ENCODE measurements at places on chromosomes 1 and 21.

DNA sequence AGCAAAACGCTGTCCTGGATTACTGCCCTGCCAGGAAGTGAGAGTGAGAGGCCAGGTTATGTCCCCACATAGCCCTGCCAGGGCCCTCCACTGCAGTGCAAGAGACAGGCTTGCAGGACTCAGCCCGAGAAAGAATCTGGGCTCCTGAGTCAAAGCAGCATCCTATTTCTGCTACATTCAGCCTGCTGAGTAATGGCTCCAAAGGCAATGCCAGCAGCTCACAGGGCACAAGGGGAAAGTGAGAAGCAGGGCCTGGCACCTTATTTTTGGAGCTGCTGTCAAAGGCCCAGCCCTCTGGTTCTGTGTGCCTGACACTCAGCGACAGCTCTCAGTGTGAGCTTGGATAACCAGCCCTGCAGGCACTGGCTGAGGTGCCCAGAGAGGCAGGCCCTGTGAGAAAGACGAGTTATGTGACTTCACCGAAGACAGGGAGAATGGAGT, 83.9 kb downstream of the DTL start:
- no peak for DNase-seq

GRCh38 chr1:79037085-79037484, 30.6 kb upstream of the ADGRL4 start:
- no peak for DNase-seq

- no peak for DNase-seq
These were observed 143.1 kb downstream of the IFI44 start for GRCh38 chr1:78792756-78793155.

- no peak for DNase-seq
These were observed 55.1 kb downstream of the DISP3 start for GRCh38 chr1:11533790-11534787.

GRCh38 chr1:242872521-242872920, 348.0 kb upstream of the PLD5 start:
- DNase-seq = no peak

DNA sequence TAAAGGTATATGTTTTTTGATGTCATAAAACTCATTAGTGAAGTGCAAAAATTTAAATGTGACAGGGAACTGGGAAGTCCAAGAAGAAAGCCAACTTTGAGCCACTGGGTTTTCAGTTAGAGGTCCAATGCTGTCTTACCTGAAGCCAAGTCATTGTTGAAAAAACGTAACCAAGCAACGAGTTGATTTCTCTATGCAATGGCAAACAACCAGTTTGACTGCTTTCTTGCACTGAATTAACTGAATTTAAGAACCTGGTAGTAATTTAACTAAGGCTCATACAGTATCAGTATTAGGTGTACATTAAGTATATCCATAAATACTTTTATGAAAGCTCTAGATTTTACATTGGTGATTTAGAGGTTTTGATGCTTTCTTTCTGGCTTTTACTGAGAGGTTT, 20.2 kb upstream of the S1PR1 start:
- no peak for DNase-seq

GRCh38 chr1:85124091-85124490, 75.8 kb upstream of the MCOLN3 start:
- DNase-seq = no peak

- DNase-seq = no peak
These were observed 82.7 kb downstream of the LRRC8D start for GRCh38 chr1:89903550-89903949.

DNA sequence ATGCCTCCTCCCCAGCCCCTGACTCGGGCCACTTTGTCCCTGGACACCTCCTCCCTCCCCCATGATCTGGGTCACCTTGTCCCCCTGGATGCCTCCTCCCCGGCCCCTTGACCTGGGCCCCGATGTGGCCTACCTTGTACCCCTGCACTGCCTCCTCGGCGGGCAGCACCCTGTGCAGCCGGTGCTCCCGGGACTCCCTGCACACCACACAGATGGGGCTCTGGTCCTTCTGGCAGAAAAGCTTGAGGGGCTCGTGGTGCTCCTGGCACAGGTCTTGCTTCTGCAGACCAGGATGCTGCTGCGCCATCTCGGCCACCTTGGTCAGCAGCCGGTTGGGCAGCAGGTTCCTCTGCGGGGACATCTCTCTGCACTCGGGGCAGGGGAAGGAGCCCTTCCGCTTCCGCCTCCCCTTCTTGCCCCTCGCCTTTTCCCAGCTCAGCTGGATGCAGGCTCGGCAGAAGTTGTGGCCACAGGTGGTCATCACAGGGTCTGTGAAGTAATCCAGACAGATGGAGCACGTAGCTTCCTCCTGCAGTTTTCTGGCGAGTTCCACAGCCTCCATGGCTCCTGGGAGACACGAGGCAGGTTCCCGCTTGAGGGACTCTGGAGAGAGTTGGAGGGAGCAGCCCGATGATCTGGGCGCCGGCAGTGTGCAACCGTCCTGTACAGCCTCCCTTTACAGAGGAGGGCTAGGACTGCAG, 2.0 kb downstream of the TRIM17 start:
- no peak for DNase-seq

DNA sequence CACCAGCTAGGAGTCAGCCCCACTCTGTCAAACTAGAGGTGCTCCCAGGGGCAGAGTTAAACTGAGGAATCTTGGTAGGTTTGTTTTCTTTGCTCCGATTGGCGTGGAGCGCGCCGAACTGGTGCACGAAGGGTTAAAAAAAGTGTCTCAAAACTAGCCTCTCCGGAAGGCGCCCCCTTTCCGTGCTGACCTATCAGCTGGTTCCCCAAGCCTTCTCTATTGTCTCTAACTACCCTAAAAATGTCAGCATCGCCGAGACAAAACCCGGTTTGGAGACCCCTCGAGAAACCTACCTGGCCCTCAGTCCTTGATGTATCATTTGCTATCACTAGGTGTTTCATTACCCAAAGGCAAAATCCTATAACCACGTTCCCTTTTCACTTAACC, 2.2 kb downstream of the TGFB2 start:
- DNase-seq = no peak

GRCh38 chr1:58922302-58923089, 138.6 kb upstream of the JUN start:
- DNase-seq = no peak

DNA sequence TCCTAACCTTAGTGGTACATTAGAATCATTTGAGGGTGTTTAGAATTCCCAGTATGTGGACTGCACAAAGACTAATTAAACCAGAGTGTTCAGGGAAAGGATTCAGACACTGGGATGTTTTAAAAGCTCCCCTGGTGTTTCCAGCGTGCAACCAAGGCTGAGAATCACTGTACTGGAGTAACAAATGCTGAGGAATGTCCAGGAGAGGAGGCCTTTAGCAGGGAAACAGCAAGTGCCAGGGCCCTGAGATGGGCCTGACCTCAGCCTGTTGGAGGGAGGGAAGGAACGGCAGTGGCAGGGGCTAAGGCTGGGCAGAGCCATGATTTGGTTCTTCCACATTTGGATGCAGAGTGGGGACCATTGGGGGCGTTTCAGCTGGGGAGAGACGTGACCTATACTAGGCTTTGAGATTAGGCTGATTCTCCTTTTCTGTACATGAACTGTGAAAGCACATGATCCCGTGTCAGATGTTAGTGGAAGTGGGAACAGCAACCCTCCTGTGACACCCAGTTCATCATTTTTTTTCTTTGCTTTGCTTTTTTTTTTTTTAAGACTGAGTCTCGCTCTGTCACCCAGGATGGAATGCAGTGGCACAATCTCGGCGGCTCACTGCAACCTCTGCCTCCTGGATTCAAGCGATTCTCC, 49.3 kb downstream of the KANK4 start:
- DNase-seq = no peak

GRCh38 chr1:16464917-16465625, 24.5 kb downstream of the NECAP2 start:
- DNase-seq = no peak

DNA sequence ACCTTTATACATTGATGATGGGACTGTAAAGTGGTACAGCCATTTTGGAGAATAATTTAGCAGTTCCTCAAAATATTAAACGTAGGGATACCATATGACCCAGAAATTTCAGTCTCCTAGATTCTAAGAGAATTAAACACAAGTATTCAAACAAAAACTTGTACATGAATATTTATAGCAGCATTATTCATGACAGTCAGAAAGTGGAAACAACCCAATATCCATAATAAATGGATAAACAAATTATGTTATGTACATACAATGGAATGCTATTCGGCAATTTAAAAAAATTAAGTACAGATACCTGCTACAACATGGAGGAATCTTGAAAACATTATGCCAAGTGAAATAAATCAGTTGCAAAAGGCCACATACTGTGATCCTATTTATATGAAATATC, 16.9 kb upstream of the DDX59 start:
- DNase-seq = no peak

DNA sequence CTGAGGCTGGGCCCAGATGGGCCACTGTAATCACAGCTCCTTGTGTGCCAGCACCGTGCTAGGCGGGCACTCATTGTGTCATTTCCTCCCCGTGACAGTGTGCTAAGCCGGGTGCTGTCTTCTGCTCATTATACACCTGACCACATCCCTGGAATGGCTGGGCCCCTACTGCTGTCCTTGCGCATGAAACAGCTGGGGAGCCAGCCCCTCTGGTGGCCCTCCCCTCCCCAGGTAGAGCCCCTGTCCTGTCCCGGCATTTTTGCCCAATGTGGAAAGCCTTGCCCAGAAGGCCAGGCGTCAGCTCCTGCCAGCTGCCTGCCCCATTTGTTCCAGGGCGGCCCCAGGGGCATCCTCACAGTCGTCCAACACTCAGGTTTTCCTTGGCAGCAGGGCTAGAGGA, 107.4 kb upstream of the CASZ1 start:
- DNase-seq = no peak

- DNase-seq = no peak
These were observed 49.1 kb downstream of the ERI3 start for GRCh38 chr1:44305962-44306422.

- DNase-seq = no peak
These were observed 540.9 kb downstream of the LMO4 start for GRCh38 chr1:87869567-87869966.

GRCh38 chr1:110088739-110089316, 18.4 kb upstream of the ALX3 start:
- no peak for DNase-seq

DNA sequence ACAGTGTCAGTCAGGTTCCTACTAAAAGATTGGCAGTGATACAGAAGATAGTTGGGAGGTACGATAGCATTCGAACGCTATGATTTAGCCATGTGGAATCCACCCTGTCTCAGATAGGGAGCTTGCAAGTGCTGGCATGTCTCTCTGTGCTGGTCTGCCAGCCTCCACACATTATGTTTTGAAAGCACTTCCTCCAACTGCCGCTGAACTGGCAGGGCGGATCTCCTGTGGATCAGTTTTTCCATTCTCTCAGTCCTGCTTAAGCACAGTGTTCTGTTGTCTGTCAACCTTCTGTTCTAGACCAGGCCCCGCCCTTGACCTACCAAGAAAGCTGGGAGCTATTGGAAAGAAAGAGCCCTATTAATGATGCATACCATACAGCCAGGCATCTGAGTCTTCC, 65.5 kb upstream of the PALMD start:
- no peak for DNase-seq

GRCh38 chr1:150144606-150145005, 5.1 kb upstream of the PLEKHO1 start:
- DNase-seq = no peak

DNA sequence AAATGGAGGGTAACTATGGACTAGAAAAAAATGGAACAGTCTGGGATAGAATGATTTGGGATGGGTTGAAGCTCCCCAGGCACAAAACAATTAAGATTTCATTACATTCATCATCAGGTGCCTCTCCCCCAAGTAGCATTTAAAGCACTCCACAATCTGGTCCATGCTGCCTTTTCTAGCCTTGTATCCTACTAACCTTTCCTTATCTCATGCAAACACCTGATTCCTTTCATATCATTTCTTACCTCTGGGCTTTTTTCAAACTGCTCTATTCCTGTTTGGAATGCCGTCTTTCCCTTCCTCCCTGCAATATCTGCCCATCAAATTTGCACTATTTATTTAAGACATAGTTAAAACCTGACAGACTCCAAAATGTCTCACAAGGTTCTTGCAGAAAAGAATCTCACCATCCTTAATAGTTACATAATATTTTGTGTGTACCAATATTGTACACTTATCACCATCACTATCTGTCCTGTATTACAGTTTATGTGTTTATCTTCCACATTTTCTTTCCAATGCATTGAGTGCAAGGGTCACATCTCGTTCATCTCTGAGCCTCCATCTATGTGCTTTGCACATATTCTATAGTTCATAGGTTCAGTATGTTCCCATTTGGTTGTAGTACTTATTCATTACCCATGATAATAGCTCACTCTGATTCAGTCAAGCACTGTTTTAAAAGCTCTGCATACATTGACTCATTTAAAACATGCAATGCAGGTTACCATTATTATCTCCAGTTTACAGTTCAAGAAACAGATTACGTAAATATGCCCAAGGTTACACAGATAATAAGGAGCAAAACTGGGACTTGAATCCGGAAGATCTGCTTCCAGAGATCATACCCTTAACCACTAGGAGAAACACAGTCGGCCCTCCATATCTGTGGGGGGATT, 16.1 kb upstream of the SHCBP1L start:
- DNase-seq = no peak

- no peak for DNase-seq
These were observed 77.1 kb downstream of the CLSTN1 start for GRCh38 chr1:9746651-9747050.

DNA sequence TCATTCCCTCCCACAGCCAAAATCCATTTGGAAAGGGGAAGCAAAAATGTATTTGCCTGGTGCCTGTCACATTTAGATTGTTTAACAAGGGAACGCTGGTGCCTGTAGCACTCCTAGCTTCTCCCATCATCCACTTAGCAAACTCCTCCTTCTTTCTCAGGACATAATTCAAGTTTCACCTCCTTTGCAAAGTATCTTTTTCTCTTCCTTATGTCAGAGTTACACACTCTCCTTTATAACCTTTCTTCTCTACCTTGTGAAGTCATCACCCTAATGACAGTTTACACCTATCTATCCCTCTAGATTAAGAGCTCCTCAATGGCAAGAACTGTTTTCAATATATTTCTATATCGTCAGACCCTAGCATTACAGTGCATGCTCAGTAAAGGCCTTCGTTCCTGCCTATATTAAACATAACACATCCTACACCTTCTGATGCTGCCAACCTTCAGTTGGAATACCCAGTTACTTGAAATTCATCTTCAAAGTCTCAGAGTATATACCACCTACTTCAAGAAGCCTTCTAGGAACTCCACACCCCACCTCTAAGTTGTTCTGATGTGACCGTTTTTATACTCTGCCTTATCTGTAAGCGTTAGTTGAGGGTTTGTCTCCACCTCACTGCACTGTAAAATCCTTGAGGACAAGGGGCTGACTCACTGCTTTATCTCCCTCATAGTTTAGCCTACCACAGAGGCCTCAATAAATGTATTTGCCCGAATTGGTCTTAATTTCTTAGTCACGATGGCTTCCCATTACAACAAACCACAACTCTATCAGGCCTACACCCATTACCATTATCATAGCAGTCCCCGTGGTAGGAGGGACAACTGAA, 1.0 kb upstream of the EPS15 start:
- no peak for DNase-seq

- no peak for DNase-seq
These were observed 26.3 kb downstream of the AGMAT start for GRCh38 chr1:15558516-15558915.

DNA sequence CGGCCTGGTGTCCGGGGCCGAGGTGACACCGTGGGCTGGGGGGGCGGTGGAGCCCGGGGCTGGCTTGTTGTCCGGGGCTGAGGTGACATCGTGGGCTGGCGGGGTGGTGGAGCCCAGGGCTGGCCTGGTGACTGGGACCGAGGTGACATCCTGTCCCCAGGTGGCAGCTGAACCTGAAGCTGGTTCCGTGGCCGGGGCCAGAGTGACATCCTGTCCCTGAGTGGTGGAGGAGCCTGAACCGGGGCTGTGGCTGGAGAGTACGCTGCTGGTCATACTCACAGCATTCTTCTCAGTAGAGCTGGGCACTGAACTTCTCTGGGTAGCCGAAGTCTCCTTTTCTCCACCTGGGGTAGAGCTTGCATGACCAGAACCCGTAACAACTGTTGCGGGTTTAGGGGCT, 15.8 kb downstream of the THBS3 start:
- no peak for DNase-seq

Measured in stimulated activated CD4-positive, alpha-beta T cell treated with anti-CD3 and anti-CD28 coated beads, Interleukin-15, amount 100 ng/mL, for 1 hour (primary cell).